ENCODE measurements at places on chromosomes 11 and 22.

DNA sequence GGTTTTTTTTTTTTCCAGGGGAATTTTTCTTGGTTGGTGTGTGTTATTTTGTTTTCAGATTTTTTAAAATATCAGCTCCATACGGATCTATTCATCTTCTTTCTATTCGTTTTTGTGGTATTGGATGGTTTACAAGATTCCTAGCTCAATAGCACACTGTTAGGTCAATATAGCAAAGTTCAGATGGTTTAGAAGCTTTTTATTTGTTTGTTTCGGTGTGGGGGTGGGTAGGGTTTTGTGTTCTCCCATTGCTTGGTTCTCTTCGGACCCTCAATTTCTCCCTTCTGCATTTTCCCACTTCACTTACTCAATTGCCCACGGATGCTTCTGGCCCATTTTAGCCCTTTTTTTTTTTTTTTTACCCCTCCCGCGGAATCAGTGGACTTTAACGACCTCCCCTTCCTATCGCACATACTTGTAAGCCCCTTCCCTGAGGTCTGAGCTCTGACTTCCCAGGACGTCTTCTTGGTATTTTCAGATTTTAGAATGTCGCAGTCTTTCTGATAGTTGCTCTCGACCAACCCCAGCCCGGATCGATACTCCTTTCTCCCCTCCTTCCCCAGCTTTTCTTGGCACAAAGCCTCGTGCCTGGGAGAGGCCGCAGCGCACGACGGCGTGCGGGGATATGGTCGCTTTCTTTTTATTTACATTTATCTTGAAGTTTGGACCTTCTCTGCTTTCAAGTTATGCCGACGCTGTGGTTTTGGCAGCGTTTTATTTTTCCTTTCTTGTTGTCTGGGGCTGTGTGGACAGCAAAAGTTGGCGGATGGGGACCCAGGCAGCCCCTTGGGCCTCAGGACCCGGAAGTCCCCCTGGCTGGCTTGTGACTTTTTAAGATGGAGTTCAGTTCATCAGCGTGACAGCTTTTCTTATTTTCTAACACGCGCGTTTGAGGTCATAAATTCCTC is 4.4 kb upstream of the SPDYC start:
- no peak for DNase-seq

DNA sequence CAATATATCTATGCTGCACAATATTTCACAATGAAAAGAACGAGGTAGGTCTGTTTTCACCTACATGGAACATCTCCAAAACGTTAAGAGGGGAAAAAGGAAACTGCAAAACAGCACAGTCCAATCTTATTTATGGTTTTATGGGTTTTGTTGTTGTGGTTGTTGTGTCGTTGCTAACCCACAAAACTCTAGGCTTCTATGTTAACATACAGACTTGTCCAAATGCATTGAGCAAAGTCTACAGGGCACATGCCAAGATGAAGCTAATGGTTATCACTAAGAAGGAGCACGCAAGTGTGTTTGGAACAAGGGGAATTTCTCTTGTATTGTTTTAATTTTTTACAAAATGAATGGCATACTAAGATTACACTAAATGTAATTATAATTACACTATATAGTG is 48.6 kb downstream of the AHNAK start:
- no peak for DNase-seq

DNA sequence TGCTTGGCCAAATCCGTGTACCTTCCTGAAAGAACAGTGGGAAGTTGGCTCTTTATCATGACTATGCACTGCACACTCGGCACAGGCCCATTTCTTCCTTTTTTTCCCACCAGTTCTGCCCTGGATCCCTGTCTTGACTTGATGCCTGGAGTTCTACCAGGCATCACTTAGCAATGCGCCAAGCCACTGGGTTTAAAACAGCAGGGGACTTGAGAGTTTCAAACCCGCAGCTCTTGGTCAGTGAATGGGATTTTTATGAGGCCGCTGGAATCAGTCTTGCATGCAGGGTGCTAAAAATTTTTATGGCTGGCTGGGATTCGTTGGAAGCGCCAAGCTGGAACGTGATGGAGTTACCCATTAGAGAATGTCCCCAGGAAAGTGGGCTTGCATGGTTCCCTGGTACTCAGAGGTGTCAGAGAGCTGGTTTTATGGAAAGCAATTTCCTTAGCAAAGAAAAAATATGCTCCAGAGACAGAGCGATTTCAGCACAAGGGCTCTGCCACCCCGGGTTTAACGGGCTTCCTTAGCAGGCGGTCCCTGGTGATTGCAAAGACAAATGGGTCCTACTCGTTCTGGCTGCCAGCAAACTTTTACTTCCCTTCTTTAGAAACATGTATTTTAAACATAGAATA is 432.9 kb downstream of the TENM4 start:
- DNase-seq, result no peak

GRCh38 chr11:129364143-129364654 is 11.4 kb upstream of the BARX2 start:
- DNase-seq, result peak; percentile 43

GRCh38 chr22:32628628-32629572 is 154.3 kb downstream of the FBXO7 start:
- DNase-seq, result no peak

- no peak for DNase-seq
These were observed 385 bp downstream of the TST start for GRCh38 chr22:37018815-37019308.

- DNase-seq, result peak; percentile 49
These were observed 29.7 kb downstream of the FAM83F start for GRCh38 chr22:40024201-40025061.

- DNase-seq, result no peak
These were observed 8.4 kb downstream of the MAPK8IP2 start for GRCh38 chr22:50608996-50609395.

DNA sequence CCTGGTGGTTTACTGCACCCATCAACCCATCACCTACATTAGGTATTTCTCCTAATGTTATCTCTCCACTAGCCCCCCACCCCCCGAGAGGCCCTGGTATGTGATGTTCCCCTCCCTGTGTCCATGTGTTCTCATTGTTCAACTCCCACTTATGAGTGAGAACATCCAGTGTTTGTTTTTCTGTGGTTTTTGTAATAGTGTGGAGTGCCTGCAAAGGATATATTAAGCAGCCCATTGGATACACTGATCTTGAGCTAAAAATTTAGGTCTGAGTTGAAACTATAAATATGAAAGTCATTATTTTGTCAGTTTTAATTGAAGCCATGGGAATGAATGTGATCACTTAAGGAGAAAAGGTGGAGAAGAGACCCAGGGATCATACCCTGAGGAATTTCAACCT is 23.0 kb downstream of the MRPL48 start:
- no peak for DNase-seq

DNA sequence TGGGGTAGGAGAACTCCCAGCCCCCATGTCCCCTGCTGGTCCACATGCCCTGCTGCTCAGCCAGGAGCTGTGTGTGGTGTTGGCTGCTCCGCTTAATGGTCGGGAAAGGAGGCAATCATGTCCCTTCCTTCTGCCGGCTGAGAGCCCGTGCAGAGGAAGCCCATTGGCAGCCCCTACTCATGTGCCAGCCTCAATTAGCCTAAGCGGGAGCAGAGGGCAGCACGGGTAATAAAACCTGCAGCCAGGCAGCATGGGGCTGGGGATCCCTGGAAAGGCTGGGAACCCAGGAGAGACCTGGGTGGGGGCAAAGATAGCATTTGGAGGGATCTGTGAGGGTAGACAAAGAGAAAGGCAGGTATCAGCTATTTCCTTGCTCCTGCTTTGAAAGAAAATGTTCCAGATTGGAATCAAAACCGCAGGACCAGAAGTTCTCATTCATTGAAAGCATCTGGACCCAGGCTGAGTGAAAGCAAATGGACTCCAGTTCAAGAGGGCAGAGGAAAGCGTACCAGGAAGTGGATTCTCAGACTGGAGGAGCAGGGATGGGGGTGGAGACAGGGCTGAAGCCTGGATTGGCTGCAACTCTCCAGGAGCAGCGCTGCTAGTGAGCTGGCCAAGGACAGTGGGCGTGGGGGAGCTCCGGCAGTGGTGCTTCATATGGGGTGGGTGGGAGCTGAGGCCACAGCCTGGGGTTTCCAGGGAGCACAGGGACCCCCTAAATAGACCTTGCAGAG is 103.4 kb upstream of the NECTIN1 start:
- no peak for DNase-seq

- DNase-seq, result no peak
These were observed 11.9 kb upstream of the MRTFA start for GRCh38 chr22:40648386-40648785.

DNA sequence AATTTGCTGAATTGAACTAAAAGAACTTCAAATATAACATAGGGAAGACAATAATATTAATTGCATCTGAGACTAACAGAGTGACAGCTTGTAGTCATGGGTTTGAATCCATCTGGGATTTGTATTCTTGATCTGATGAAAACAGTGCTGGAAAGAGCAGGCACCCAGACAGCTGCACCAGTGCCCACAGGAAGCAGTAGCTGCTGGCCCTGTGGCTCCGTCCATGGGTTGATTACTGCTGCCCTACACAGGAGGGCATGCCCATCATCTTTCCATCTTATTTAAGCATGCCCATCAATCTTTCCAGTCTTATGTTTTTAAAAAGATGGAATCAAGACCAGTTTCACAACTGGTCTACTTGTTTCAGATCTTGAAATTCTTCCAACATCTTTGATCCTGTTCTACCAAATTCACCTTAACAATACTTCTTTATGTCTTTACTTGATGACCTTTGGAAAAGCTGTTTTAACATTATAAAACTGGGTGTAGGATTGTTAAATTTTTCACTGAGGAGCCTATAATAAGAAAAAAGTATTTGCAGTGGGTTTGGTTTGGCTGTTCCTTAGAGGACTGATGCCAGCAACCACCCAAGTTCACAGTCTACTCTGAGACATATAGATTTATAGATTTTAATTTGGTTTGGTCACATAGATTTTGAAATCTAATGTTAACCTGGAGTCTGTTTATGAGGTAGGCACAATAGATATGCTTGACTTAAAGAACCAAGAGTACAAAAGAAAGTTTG is 761 bp upstream of the NXPE4 start:
- DNase-seq, result no peak

DNA sequence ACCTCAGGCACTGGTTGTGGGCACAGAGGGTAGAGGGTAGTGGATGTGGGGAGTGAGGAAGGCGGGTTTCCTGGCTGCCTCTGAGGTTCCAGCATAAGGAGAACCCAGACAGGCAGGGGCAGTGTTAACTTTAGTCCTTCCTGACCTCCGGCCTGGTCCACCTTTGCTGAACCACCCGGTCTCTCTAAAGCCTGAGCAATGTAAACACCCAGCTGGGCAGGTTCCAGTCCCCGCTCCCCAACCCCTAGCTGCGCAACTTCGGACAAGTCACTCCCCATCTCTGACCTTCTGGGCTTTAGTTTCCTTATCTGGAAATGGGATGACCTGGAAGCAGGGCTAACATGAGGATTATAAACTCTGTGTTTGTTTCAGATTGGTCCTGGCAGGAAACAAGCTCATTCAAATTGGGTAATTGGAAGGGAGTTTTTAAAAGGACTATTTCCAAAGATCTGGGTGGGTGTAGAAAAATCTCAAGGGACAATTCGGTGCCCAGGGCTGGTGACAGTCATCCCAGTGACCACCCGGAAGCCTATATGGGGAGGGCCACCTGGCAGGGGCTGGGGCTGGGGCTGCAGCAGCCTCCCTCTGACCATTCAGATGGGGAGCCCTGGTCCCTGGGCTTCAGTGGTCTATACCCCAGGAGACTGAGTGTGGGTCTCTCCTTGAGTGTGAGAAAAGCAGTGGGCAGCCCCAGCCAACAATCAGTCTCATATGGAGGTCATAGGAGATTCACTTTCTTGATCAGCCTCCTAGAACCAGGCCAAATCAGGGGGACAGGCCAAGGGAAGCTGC is 108.3 kb upstream of the SYT13 start:
- DNase-seq, result no peak

- DNase-seq, result no peak
These were observed 123.5 kb upstream of the LMO1 start for GRCh38 chr11:8387141-8387540.

- DNase-seq, result no peak
These were observed 18.1 kb upstream of the MRTFA start for GRCh38 chr22:40654522-40655167.

DNA sequence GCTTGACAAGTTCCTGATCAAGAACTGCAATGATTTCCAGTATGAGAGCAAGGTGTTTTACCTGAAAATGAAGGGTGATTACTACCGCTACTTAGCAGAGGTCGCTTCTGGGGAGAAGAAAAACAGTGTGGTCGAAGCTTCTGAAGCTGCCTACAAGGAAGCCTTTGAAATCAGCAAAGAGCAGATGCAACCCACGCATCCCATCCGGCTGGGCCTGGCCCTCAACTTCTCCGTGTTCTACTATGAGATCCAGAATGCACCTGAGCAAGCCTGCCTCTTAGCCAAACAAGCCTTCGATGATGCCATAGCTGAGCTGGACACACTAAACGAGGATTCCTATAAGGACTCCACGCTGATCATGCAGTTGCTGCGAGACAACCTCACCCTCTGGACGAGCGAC is 12.0 kb downstream of the YWHAH start:
- DNase-seq, result no peak

DNA sequence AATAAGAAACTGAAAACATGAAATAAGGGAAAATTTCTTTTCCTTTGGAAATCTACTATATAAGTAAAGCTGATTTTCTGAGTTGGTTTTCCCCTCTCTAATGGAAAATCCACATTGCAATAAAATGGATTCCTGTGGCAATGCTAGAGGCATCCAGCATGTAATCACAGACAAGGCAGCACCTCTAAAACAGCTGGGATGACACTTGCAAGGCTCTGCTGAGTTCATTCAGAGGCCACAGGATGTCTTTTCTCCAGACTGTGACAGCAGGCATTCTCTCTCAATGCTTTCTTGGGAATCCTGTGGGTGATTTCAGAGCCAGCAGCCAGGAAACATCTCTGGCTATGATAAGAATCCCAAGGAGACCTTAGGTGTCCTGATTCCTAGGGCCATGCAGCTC is 201.3 kb upstream of the BLID start:
- no peak for DNase-seq

DNA sequence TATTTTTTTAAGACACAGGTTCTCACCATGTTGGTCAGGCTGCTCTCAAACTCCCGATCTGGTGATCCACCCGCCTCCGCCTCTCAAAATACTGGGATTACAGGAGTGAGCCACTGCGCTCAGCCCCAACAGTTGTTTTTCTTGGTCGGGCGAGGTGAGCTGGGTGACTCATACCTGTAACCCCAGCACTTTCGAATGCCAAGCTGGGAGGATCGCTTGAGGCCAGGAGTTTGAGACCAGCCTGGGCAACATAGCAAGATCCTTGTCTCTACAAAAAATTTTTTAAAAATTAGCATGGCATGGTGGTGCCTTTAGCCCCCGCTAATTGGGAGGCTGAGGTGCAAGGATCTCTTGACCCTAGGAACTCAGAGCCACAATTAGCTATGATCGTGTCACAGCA is 7.0 kb upstream of the NF2 start:
- DNase-seq, result no peak

Measured in stimulated activated CD4-positive, alpha-beta T cell treated with anti-CD3 and anti-CD28 coated beads, TNF-alpha, amount 100 ng/mL, for 1 hour (primary cell).